ENCODE measurements at places on chromosomes 12 and 14.

- DNase-seq: no peak
These were observed at the start of gene SUOX for GRCh38 chr12:55996715-55997534. Gene SUOX (plus strand): TSS chr12:55997276. CDS start chr12:56002222, 4,946 bp downstream.

GRCh38 chr14:52071675-52072074, 2.8 kb upstream of the NID2 start:
- DNase-seq: no peak

DNA sequence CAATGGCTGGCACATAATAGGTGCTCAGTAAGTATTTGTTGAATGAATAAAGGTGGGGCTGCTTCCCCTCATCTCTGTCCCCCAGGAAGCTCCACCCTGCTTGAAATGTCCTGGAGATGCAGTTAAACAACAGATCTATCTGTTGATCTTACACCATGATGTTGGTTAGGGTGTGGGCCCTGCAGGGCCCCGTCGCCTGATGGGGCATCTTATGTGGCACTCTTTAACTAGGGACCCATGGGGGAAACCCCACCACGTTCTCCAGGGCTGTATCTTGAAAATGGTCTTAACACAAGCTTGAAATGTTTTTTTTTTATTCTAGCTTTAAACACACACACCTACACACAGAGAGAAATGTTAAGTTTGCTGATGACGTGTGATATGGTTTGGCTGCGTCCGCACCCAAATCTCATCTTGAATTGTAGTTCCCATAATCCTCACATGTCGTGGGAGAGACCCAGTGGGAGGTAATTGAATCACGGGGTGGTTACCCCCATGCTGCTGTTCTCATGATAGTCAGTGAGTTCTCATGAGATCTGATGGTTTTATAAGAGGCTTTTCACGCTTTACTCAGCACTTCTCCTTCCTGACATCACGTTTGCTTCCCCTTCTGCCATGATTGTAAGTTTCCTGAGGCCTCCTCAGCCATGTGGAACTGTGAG, 741.7 kb downstream of the VRK1 start:
- no peak for DNase-seq

DNA sequence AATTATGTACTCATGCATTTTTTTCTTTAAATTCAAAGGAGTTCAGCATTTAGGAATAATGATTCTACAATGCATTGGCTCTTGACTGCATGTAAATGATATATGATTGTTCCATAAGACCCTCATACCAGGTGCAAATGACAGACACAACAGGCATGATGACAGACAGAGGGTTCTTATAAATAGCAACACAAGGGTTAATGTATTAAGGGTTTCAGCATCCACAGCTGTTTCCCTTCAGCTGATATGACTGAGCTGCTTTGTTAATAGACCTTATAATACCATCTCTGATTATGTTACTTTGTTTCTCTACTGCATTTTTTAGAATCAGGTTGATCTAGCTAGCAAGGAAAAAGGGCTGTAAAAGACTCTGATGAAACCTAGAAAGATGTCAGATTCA, 90.8 kb upstream of the TMTC2 start:
- DNase-seq: no peak

GRCh38 chr14:100132903-100133510, 26.4 kb downstream of the DEGS2 start:
- no peak for DNase-seq

DNA sequence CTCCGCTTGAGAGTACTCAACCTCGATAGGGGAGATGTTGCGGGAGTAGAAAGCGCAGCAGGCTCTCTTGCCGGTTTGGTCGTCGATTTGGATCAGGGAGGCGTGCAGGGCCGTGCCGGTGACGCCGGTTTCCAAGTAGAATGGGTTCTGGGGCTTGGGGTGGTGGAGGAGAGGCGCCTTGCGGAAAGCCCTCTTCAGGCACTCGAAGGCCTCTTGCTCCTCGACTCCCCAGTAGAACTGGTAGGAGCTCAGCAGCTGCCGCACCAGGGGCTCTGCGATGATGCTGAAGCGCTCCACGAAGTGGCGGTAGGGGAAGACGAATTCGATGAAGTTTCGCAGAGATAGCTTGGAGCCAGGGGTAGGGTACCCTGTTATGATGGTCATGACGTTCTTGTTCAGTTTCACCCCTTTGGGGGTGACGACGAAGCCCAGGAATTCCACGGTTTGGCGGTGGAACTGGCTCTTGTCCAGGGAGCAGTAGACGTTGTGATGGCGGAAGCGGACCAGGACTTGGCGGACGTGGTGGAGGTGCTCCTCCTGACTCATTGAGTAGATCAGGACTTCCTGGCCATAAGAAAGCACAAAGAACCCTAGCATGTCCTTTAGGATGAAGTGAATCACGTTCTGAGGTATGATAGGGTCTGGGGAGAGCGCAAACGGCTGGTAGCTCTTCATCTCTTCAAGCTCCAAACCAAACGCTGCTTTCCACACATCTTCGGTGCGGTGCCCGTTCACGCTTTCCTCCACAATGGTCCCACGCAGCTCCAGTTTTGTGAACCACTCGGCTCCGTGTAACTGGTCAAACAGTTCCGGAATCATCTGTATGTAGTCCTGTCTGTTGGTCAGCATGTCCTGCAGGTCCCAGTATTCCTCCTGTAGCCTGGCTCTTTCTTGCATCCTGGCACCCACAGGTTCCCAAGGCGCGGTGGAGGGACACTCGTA, 21.2 kb downstream of the RTL1 start:
- no peak for DNase-seq

DNA sequence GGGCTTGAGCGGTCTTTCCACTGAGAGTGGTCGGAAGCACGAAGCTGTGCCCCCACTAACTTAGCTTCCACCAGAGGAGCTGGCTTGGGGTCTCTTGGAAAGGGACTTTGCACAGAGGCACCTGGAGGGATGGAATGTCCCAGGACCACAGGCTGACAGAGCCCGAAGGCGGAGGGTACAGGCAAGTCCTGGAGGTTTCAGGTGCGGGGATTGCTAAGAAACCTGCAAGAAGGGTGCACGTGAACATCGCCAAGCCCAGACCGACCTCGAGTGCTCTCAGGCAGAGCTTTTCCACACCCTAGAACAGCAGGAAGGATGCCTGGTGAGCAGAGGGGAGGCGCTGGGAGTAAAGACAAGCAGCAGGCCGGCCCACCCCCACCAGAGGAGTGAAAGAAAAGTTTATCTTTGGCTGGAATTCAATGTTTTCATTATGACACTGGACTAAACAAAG, 61.6 kb downstream of the SERPINA3 start:
- no peak for DNase-seq

DNA sequence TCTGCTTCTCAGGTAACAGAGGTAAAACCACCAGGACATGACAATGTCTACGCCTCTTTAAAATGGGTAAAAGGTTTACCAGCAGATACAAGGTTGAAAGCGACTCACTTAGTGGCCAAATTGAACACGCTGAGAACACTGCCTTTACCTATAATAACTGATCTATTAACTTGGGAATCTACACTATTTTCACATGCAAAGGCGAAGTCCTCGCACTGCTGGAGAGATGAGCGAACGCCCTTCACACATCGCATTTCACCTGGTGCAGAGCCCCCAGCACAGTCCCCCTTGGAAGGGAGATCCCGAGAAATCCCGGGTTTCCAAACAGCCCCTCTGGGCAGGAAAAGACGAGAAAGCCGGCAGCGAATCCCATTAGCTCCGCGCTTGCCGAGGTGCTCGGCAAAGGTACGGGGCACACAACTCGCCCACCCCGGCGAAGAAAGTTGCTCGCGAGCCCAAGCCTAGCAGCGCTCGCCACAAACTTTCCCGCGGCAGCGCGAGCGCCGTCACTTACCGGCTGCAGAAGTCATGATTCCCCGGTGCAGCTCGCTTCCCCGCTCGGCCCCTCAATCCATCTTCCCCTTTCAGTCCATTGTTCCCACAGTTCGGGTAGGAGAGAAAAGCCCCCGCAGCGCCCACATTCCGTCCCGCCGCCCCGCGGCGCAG, 423 bp downstream of the FGD6 start:
- no peak for DNase-seq

All from stimulated activated CD8-positive, alpha-beta memory T cell treated with anti-CD3 and anti-CD28 coated beads, Interleukin-4, amount 100 ng/mL, for 1 hour (primary cell).